ENCODE measurements at places on chromosomes 12 and 14. TPM values are rescaled to one million over a fixed set of nuclear protein-coding genes. Genes with fewer than 3 reads are reported as not detected.

DNA sequence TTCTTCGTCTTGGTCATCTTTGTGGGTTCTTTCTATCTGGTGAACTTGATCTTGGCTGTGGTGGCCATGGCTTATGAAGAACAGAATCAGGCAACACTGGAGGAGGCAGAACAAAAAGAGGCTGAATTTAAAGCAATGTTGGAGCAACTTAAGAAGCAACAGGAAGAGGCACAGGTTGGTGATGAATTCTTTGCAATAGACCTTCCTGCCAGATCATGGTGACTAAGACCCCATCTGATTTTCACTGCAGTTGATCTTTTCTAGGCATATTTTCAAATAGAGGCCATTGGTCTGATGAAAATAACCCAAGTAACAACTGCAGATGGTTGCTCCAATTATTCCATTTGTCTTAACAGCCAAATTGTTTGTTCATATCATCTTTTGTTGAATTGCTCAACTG is 114.4 kb downstream of the SCN8A start:
- DNase-seq = no peak

GRCh38 chr12:53328043-53328435 is 6.6 kb upstream of the AAAS start:
- no peak for DNase-seq

DNA sequence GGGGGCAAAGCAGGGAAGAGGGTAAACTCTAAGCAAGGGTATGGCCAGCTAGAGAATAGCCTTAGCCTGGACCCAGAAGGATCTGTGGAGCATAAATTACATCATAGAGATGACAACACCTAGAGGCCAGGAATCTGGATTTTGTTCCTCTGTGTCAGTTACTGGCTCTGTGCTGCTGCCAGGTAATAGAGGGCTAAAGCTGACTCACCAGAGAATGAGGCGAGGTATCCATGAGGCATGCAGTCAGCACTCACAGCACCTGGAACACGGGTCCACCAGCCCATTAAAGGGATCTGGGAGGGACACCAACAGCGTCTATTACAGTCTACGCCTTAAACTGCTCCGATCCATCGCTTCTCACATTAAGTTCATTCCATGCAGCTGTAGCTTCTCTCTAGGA is 74.9 kb upstream of the CMKLR1 start:
- DNase-seq = no peak

- DNase-seq = peak; percentile 83
Measured at GRCh38 chr12:48977290-48978281, 536 bp upstream of the WNT1 start.

- no peak for DNase-seq
Measured at GRCh38 chr12:131487388-131488124, 223.3 kb upstream of the SFSWAP start.

The ZNF410 gene
- total RNA-seq = 14.7 TPM
